ENCODE measurements at places on chromosomes 2 and 18.

DNA sequence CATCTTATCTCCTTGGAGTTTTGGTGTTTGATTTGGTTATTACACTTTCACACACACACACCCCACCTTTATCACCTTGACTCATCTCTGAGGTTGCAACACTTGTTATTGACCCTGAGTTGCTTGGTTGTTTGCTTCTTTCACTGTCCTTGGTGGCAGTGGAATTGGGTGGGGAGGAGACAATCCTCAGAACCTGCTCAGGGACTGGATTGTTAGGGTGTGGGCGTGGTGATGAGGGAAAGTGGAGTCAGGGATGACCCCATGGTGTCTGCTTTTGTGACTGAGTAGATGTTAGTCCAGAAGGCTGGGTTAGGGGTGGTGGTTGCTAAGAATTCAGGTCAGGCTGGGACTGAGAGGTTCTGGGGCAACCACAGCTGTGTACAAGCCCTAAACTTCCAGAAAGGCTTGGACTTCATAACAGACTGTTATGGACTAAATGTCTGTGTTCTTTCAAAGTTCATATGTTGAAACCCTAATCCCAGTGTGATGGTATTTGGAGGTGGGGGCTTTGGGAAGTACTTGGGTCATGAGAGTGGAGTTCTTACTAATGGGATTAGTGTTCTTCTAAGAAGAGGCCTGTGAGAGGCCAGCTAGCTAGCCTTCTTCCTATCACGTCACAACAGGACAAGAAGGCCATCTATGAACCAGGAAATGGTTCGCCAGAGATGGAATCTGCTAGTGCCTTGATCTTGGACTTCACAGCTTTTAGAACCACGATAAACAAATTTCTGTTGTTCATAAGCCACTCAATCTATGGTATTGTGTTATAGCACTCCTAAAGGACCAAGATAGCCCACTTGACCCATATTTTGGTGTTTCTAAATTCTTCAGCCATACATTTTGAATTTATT is 3.4 kb upstream of the DIS3L2 start:
- DNase-seq: no peak

GRCh38 chr2:236254001-236254400 is 10.2 kb downstream of the ASB18 start:
- DNase-seq: no peak

GRCh38 chr2:151049746-151050145 is 211.9 kb downstream of the RBM43 start:
- DNase-seq: no peak

GRCh38 chr18:48609820-48610815 is 71.3 kb downstream of the CTIF start:
- DNase-seq: no peak

- no peak for DNase-seq
Measured at GRCh38 chr18:60096428-60096827, 196.6 kb downstream of the PMAIP1 start.

GRCh38 chr2:135863233-135863632 is 13.0 kb downstream of the MCM6 start:
- no peak for DNase-seq

- DNase-seq: no peak
Measured at GRCh38 chr2:81984969-81985637, 1680.6 kb upstream of the LRRTM1 start.

GRCh38 chr18:26909599-26910290 is 44.2 kb upstream of the AQP4 start:
- DNase-seq: no peak

GRCh38 chr2:12120281-12121150 is 374.1 kb downstream of the LPIN1 start:
- DNase-seq: no peak

GRCh38 chr2:69241093-69241492 is 145.9 kb downstream of the GFPT1 start:
- no peak for DNase-seq

- DNase-seq: no peak
Measured at GRCh38 chr2:229257985-229258384, 13.1 kb downstream of the PID1 start.

DNA sequence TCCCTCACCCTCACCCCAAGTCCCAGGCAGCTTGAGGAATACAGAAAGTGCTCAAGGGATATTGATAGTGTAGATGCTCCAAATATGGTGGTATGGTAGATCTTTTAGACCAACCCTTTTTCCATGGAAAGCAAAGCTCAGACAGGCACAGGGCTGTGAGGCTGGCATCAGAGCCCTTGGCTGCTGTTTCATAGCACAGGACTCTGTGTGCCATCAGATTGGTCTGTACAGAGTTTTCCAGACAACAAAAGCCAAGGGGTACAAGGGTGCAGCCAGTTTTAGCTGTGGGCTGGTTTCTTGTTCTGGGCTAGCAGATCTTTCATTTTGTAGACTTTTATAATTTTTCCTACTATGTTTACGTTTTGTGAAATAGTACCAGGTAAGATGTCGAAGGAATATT is 296.9 kb upstream of the TNP1 start:
- DNase-seq: no peak

GRCh38 chr18:77106331-77106730 is 26.3 kb downstream of the MBP start:
- no peak for DNase-seq

GRCh38 chr2:11758187-11758586 is 11.8 kb downstream of the LPIN1 start:
- no peak for DNase-seq

- DNase-seq: no peak
Measured at GRCh38 chr2:224278531-224278930, 123.4 kb downstream of the FAM124B start.

GRCh38 chr2:63007813-63008458 is 42.7 kb upstream of the OTX1 start:
- no peak for DNase-seq

DNA sequence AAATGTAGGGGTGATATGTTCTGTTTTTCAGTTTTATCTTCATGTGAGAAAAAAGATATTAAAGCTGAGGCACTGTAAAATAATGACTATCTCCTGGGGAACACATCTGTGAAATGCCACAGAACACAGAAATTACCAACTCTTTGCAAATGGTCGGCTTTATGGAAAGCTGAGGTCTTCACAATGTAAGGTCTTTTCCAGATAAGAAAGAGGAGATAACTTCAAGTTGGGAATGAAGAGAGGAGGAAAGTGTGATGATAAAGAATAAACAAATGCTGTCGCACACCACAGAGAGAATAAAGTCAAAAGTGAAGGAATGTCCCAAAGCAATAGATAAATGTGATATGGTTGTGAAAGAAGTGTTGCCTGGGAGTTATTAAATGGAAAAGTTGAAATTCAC is 1.2 kb upstream of the ALPK2 start:
- DNase-seq: no peak

- no peak for DNase-seq
Measured at GRCh38 chr2:215290980-215291599, 20.8 kb upstream of the ATIC start.

- no peak for DNase-seq
Measured at GRCh38 chr2:2926858-2927175, 450.8 kb downstream of the EIPR1 start.
